ENCODE measurements at places on chromosomes 4 and X. TPM values are rescaled to one million over a fixed set of nuclear protein-coding genes. Genes with fewer than 3 reads are reported as not detected.
A peak's percentile ranks its signal among the peaks of the same experiment; 100 is the strongest.

DNA sequence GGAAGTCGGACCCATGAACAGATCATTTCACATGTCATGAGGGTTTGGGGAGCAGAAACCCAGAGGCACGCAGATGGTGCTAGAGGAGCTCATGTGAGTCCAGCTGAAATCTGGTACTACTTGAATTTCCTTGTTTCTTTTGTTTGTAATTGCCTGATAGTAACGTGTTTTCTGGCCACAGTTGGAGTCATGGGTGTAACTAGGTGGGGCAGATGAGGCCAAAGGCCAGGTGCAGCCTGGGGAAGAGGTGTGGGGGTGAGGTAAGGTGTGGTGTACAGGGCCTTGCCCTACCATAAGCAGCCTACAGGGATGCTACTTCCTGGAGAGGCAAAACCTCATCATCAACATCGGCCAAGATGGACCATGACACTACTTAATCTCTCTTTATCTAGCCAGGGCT is 271.4 kb downstream of the PTTG2 start:
- no peaks in the 10 kb centered on the region for H3K36me3 ChIP-seq
- H3K4me3 ChIP-seq, result no peak overlapping the region
- H3K27ac ChIP-seq, result peak overlapping the region; percentile 54
- H3K27me3 ChIP-seq, result no peaks in the 10 kb centered on the region
- no peak for DNase-seq

- no peaks in the 10 kb centered on the region for H3K4me1 ChIP-seq
- H3K36me3 ChIP-seq, result no peaks in the 10 kb centered on the region
- no peaks in the 10 kb centered on the region for H3K27me3 ChIP-seq
- no peak for DNase-seq
These were observed 232.7 kb downstream of the MGST2 start for GRCh38 chr4:139898293-139898692.

DNA sequence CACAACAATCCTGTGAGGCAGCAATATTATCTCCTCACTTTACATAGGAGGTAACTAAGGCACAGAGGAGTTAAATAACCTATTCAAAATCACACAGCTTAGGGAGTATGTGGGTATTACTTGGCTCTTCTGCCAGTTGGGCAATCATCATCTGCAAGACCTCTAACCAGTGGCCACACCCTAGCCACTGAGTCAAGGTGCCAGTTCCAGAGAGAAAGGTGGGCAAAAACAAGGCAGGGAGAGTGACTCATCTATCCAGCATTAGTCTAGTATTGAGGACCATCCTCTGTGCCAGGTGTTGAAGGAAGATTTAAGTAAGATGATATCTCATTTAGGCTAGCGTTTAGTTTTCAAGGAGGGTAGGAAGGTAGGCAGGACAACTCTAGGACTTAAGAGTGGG is 113.9 kb upstream of the EOLA2 start:
- no peak overlapping the region for H3K4me3 ChIP-seq
- H3K27ac ChIP-seq, result no peak overlapping the region
- DNase-seq, result no peak
- H3K4me1 ChIP-seq, result no peaks in the 10 kb centered on the region
- no peaks in the 10 kb centered on the region for H3K36me3 ChIP-seq

GRCh38 chr4:183408796-183409195 is 35.6 kb upstream of the CDKN2AIP start:
- H3K4me1 ChIP-seq, result peaks cover 21% of the 10 kb centered on the region
- H3K27me3 ChIP-seq, result no peaks in the 10 kb centered on the region
- peak overlapping the region; percentile 70 for H3K27ac ChIP-seq
- H3K36me3 ChIP-seq, result no peaks in the 10 kb centered on the region
- DNase-seq, result no peak
- H3K4me3 ChIP-seq, result no peak overlapping the region

- H3K27ac ChIP-seq, result no peak overlapping the region
- DNase-seq, result no peak
- no peaks in the 10 kb centered on the region for H3K36me3 ChIP-seq
These were observed 36.0 kb upstream of the NPNT start for GRCh38 chr4:105859233-105859632.

GRCh38 chr4:3791910-3792542 is 25.8 kb downstream of the ADRA2C start:
- H3K36me3 ChIP-seq, result no peaks in the 10 kb centered on the region
- DNase-seq, result peak; percentile 73

- no peaks in the 10 kb centered on the region for H3K36me3 ChIP-seq
- no peaks in the 10 kb centered on the region for H3K27me3 ChIP-seq
- DNase-seq, result no peak
These were observed 33.7 kb downstream of the TKTL1 start for GRCh38 chrX:154329294-154329693.

- H3K4me3 ChIP-seq, result no peak overlapping the region
- peaks cover 1% of the 10 kb centered on the region for H3K36me3 ChIP-seq
- 0 out of 2 replicates have a peak, but pooled peaks cover 5% of the 10 kb centered on the region for H3K4me1 ChIP-seq
- no peak for DNase-seq
- no peaks in the 10 kb centered on the region for H3K27me3 ChIP-seq
These were observed 7.1 kb downstream of the RASL11B start for GRCh38 chr4:52869196-52869595.

DNA sequence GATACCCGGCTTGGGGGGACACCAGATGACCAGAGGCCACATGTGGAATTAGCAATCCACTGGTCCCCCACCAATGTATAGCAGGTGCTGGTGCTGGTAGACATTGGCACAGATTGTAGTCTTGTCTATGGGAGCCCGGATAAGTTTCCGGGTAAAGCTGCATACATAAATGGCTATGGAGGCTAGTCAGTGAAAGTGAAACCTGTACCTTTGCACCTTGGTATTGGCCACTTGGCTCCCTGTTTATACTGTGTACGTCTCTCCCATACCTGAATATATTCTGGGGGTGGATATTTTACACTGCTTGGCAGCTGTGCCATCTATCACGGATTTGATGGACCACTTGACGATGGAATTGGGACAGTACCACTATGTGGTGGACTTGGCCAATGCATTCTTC is 5.6 kb upstream of the TIGD2 start:
- no peak for DNase-seq
- no peak overlapping the region for H3K4me3 ChIP-seq
- H3K4me1 ChIP-seq, result no peaks in the 10 kb centered on the region
- H3K27ac ChIP-seq, result no peak overlapping the region
- no peaks in the 10 kb centered on the region for H3K36me3 ChIP-seq

DNA sequence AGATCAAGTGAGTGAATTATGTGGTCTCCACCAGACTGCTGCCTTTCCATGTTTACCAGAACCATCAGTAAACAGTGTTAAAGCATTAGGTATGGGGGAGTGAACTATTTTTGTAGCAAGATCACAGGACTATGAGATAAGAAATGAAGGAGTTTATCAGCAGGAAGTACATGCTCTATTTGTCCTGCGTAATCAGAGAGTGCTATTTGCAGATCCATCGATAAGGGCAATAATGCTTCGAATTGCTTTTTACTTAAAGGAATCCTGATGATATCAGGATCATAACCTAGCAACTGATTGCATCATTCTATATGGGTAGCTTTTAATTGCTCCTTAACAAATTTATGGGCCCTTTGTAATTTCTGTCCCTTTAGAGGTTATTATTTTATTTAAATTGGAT is 57.1 kb downstream of the RBM46 start:
- no peaks in the 10 kb centered on the region for H3K27me3 ChIP-seq
- H3K36me3 ChIP-seq, result no peaks in the 10 kb centered on the region

DNA sequence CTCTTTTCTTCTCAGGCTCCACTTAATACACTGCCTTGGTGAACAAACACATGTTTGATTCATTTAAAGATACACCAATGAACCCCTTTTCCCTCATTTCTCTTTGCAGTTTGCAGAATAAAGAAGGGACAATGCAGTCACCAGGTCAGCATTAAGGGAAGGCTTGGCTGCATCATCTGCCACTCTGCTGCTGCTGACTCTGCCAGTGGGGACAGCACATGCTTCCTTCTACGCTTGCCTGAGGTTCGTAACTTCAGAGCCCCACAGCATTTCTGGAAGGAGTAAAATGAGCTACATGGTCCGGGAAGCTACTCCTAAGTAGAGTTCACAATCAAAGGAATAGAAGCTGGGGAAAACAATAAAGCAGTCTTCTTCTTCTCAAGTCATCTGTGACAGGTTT is 178.9 kb upstream of the GATB start:
- no peaks in the 10 kb centered on the region for H3K4me1 ChIP-seq
- H3K27me3 ChIP-seq, result no peaks in the 10 kb centered on the region

DNA sequence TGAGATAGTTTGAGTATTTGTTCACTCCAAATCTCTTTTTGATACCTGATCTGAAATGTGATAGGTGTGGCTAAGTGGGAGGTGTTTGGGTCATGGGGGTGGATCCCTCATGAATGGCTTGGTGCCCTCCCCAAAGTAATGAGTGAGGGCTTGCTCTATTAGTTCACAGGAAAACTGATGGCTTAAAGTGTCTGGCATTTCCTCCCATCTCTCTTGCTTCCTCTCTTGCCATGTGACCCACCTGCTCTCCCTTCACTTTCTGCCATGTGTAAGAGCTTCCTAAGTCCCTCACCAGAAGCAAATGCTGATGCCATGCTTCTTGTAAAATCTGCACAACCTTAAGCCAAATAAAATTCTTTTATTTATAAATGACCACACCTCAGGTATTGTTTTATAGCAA is 61.1 kb downstream of the MAD2L1 start:
- H3K4me3 ChIP-seq, result no peak overlapping the region
- no peak overlapping the region for H3K27ac ChIP-seq
- no peaks in the 10 kb centered on the region for H3K4me1 ChIP-seq
- H3K36me3 ChIP-seq, result no peaks in the 10 kb centered on the region

- H3K4me1 ChIP-seq, result peaks cover 27% of the 10 kb centered on the region
- no peak overlapping the region for H3K27ac ChIP-seq
- DNase-seq, result no peak
- H3K36me3 ChIP-seq, result no peaks in the 10 kb centered on the region
- no peaks in the 10 kb centered on the region for H3K27me3 ChIP-seq
These were observed 73.8 kb downstream of the FBXW7 start for GRCh38 chr4:152462047-152462446.

GRCh38 chrX:73817393-73818199 is 254.6 kb downstream of the CHIC1 start:
- no peaks in the 10 kb centered on the region for H3K36me3 ChIP-seq
- H3K4me3 ChIP-seq, result no peak overlapping the region
- DNase-seq, result no peak
- H3K27me3 ChIP-seq, result no peaks in the 10 kb centered on the region

GRCh38 chrX:24242649-24243175 is 71.2 kb downstream of the SUPT20HL2 start:
- no peak overlapping the region for H3K4me3 ChIP-seq
- no peaks in the 10 kb centered on the region for H3K27me3 ChIP-seq

DNA sequence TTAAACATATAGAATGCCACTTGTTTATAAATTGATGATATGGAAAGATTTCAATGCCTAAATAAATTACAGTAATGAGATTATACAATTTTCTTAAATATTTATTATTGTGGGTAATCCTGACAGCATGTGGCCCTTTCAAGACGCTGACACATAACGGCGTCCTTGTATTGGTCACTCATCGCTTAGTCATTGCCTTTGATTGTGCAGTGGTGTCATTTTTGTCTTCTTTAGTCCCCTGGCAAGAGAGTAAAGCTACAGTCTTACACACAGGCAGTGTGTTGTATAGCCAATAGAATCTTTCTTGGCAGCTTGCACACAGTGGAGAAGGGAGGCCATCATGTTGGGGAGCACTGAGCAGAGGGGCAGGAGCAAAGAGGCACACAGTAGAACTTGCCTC is 361.8 kb upstream of the GALNT7 start:
- no peaks in the 10 kb centered on the region for H3K4me1 ChIP-seq
- H3K36me3 ChIP-seq, result no peaks in the 10 kb centered on the region
- no peak overlapping the region for H3K27ac ChIP-seq
- no peak for DNase-seq
- H3K4me3 ChIP-seq, result no peak overlapping the region

- H3K27me3 ChIP-seq, result no peaks in the 10 kb centered on the region
- H3K36me3 ChIP-seq, result no peaks in the 10 kb centered on the region
- no peak overlapping the region for H3K27ac ChIP-seq
- H3K4me1 ChIP-seq, result no peaks in the 10 kb centered on the region
These were observed 89.9 kb upstream of the TLR2 start for GRCh38 chr4:153594210-153594609.

DNA sequence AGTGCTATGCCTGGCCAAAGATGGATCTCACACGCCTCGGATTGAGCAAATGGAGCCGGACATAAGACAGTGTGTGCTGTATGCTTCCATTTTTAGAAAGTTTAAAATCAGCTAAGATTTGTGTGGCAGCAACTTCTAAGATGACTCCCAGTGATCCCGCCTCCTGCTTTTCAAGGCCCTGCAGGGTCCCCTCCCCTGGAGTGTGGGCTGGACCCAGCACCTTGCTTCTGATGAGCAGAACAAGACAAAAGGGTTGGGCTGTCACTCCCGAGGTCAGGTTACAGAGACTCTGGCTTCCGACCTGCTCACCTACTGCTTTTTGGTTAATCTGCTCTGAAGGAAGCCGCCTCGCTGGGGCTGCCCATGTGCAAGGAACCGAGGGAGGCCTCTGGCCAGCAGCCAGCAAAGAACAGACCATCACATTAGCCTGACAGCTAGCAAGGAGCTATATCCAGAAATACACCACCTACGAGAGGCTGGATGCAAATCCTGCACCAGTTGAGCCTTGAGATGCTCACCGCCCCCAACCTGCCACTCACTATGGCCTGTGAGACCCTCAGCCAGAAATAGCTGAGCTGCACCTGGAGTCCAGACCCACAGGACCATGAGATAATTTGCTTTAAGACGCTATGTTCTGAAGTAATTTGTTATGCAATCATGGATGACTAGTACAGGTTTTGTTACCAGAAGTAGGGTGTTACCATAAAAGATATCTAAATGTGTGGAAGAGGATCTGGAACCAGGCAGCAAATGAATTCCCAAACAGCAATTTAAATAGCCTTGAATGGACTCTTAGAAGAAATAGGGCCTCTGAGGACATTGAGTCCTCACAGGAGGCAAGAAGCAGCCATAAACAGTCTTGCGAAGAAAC is 47.6 kb downstream of the CRMP1 start:
- no peak for DNase-seq
- H3K4me3 ChIP-seq, result no peak overlapping the region
- H3K4me1 ChIP-seq, result no peaks in the 10 kb centered on the region
- no peaks in the 10 kb centered on the region for H3K27me3 ChIP-seq

- H3K4me1 ChIP-seq, result no peaks in the 10 kb centered on the region
- H3K27me3 ChIP-seq, result no peaks in the 10 kb centered on the region
- DNase-seq, result no peak
- H3K4me3 ChIP-seq, result no peak overlapping the region
- H3K36me3 ChIP-seq, result no peaks in the 10 kb centered on the region
These were observed 92.7 kb downstream of the TBL1X start for GRCh38 chrX:9557521-9557920.

DNA sequence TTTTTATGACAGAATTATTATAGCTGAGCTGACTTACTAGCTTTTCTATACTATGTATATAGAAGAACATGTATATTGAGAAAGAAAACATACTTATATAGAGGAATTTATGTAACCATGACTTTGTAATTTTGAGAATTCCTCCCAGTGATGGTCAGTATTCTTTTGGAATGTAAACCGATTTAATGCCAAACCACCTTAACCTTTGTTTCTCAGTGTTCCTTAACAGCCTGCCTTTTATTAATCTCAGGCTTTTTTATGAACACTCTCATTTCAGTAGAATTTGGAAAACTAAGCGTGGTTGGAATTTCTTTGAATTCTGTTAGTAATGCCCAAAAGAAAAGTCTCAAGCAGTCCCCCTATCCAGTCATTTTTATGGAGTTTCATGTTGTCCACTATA is 47.0 kb downstream of the MOSPD2 start:
- H3K27me3 ChIP-seq, result no peaks in the 10 kb centered on the region
- no peak overlapping the region for H3K4me3 ChIP-seq
- no peaks in the 10 kb centered on the region for H3K4me1 ChIP-seq
- no peak overlapping the region for H3K27ac ChIP-seq
- H3K36me3 ChIP-seq, result no peaks in the 10 kb centered on the region

FREM3 gene
- total RNA-seq, result not detected

ARX gene
- 0.52 TPM for total RNA-seq

ERVMER34-1 gene
- 85.6 TPM for total RNA-seq

SLC4A4 gene
- 0.29 TPM for total RNA-seq

ERCC6L gene
- total RNA-seq, result 9.7 TPM

XAGE2 gene
- total RNA-seq, result 5.7 TPM

ZFP92 gene
- 0.09 TPM for total RNA-seq

Data from Caco-2 (cell line).